ENCODE measurements at places on chromosomes 7 and 10.
A peak's percentile ranks its signal among the peaks of the same experiment; 100 is the strongest.

DNA sequence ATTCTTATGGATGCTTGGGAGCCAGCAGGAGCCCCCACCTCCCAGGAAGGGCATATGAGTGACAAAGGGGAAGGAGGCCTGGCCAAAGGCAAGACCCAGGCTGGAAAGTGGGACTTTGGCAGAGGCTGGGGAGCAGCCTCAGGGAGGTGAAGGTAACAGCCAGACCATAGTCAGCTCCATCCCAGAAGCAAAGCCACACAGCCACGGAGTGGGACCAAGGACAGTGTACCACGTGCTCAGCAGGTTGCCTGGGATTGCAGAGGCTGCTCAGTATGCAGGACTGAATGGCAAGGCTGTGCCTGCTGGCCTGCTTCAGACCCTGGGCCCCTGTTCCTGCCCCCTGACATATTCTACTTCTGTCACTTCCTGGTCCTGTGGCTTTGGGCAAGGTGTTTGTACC, 17.6 kb upstream of the GPR26 start:
- no peak for DNase-seq
- H3K27ac ChIP-seq, result no peak overlapping the region
- H3K36me3 ChIP-seq, result no peaks in the 10 kb centered on the region
- H3K4me3 ChIP-seq, result no peak overlapping the region
- no peaks in the 10 kb centered on the region for H3K4me1 ChIP-seq
- H3K27me3 ChIP-seq, result no peaks in the 10 kb centered on the region

DNA sequence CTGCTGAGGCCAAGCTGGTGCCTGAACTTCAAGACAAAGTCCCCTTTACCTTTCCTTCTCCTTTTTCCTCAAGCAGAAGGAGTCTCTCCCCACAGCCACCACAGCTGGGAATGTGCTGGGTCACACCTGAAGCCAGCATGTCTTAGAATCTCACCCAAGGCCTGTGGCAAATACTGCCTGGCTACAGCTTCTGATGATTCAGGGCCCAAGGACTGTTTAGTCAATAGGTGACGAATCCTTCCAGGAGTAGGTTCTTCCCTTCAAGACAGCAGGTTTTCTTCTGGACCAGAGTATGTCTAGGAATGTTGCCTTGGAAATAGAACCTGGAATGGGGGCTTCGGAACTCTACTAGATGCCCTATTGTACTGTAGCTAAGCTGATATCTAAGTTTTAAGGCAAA, 374.6 kb downstream of the KIF20B start:
- H3K36me3 ChIP-seq, result no peaks in the 10 kb centered on the region
- no peak overlapping the region for H3K27ac ChIP-seq
- no peaks in the 10 kb centered on the region for H3K4me1 ChIP-seq
- H3K4me3 ChIP-seq, result no peak overlapping the region
- no peak for DNase-seq

DNA sequence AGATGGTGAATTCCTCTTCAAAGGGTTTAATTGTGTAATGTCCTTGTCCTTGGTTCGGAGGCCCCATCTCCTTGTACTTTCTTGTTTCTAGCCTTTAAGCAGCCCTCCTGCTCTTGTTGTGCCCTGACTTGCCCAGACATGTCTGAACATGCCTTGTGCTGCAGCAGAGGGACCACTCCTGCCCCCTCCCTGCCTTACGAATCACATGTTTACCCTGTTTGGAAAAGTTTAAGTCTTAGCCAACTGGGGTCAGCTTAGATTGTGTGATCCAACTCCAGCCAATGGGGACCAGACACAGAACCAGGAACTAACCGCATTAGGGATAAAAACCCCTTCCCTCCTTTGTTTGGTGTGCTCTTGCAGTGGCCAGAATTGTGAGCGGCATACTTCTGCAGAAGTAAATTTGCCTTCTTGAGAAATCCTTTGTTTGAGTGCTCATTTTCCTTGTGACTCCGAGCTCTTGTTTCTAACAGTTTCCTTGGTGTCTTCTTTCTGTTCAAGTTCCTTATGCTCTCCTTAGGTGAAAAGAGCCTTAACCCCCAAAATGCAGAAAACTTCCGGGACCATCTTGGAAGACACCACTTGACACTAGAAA, 29.4 kb downstream of the CLRN3 start:
- no peak overlapping the region for H3K4me3 ChIP-seq
- no peaks in the 10 kb centered on the region for H3K4me1 ChIP-seq
- H3K36me3 ChIP-seq, result no peaks in the 10 kb centered on the region
- no peak for DNase-seq
- no peaks in the 10 kb centered on the region for H3K27me3 ChIP-seq

GRCh38 chr10:76337641-76338040, 906.2 kb downstream of the LRMDA start:
- H3K27ac ChIP-seq, result no peak overlapping the region
- no peaks in the 10 kb centered on the region for H3K27me3 ChIP-seq
- H3K4me3 ChIP-seq, result no peak overlapping the region
- no peaks in the 10 kb centered on the region for H3K36me3 ChIP-seq

- no peaks in the 10 kb centered on the region for H3K36me3 ChIP-seq
- H3K4me1 ChIP-seq, result peaks cover 18% of the 10 kb centered on the region
- no peak overlapping the region for H3K27ac ChIP-seq
Measured at GRCh38 chr7:137399827-137400823, 56.6 kb upstream of the PTN start.

- H3K27me3 ChIP-seq, result no peaks in the 10 kb centered on the region
- DNase-seq, result peak; percentile 73
- no peaks in the 10 kb centered on the region for H3K36me3 ChIP-seq
- no peak overlapping the region for H3K4me3 ChIP-seq
- no peaks in the 10 kb centered on the region for H3K4me1 ChIP-seq
- no peak overlapping the region for H3K27ac ChIP-seq
Measured at GRCh38 chr10:18214691-18215563, 74.7 kb downstream of the CACNB2 start.
